ENCODE measurements at places on chromosomes 4 and X.

GRCh38 chr4:4990857-4991540 is 28.3 kb downstream of the CYTL1 start:
- DNase-seq: no peak

- DNase-seq: no peak
These were observed at the start of gene PROM1 for GRCh38 chr4:16083241-16084191. Gene PROM1 (minus strand): TSS chr4:16084023. CDS start chr4:16075906, 8,117 bp downstream.

GRCh38 chrX:51802917-51803688 is 59.9 kb downstream of the GSPT2 start:
- DNase-seq: no peak

DNA sequence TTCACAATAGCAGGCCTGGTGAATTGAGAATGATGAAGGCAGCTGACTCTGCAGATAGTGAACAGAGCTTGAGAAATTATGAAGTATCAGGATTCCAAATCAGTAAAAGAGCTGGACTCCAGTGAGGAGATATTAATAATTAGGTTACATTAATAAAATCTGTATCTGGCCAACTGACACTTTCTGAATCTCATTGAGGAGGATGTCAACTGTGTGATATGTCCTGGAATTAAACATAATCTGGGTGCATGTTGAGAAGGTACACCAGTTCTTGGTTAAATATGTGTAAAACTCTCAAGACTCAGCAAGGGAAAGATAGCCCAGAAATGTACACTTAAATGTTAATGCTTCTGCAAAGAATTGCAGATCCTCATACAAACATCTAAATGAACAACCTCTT is 177.8 kb upstream of the SFRP2 start:
- no peak for DNase-seq

- no peak for DNase-seq
These were observed 89.9 kb downstream of the SLC10A6 start for GRCh38 chr4:86759298-86759697.

DNA sequence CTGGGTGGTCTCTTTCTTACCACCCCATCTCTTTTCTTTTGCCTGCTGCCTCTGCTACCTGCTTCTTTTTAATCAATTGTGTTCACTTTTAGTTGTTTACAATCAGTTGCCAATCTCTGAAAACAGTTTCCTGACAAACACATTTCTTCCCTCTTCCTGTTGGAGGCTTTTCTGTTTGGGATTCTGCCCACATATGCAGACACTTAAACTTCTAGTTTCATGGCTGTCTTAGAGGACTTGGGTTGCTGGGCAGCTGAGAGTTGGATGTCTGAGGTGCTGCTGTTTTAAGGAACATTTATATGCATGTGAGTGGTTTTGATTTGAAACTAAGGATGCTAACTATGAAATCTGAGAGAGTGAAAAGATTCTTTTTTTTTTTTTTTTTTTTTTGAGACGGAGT is 112.3 kb upstream of the LIMCH1 start:
- DNase-seq: no peak

DNA sequence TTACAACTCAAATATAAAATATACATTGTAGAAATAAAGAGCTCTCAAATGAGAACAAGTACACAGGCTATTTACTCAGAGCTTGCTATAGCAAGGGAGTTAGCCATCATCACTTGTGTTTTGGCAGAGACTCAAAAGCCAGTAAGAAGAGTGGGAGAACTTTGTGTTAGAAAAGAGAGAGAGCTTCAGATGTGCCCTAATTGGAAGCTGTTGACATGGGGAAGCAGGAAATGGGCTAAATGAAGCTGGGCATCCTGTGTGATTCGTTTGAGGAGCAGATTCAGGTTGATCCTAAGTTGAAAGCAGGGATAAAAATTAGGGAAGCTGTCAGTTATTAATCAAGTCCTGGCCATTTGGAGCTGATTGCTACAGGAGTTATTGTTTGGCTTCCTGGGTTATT is 207.4 kb upstream of the MAOA start:
- DNase-seq: no peak

DNA sequence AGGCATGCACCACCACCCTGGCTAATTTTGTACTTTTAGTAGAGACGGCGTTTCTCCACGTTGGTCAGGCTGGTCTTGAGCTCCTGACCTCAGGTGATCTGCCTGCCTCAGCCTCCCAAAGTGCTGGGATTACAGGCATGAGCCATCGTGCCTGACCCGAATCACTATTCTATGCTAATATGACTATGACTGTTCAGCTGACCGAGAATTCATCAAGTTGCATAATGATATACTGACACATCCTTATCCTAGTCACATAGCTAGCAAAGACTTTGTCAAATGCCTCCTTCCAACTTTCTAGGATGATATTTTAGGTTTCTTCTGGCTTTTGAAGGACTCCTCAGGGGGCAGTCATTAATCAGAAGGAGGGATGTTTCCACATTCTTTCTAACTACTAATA is 4.8 kb upstream of the GPM6B start:
- no peak for DNase-seq

GRCh38 chr4:189143263-189143952 is 797.3 kb upstream of the FRG1 start:
- no peak for DNase-seq

GRCh38 chrX:132791714-132792113 is 166.7 kb downstream of the HS6ST2 start:
- DNase-seq: no peak
